ENCODE measurements at places on chromosomes 11 and 22. TPM values are rescaled to one million over a fixed set of nuclear protein-coding genes. Genes with fewer than 3 reads are reported as not detected.

- H3K27ac ChIP-seq = peak overlapping the region; percentile 86
- no peak overlapping the region for H3K4me3 ChIP-seq
These were observed 39.1 kb upstream of the POU2AF2 start for GRCh38 chr11:111206472-111206871.

DNA sequence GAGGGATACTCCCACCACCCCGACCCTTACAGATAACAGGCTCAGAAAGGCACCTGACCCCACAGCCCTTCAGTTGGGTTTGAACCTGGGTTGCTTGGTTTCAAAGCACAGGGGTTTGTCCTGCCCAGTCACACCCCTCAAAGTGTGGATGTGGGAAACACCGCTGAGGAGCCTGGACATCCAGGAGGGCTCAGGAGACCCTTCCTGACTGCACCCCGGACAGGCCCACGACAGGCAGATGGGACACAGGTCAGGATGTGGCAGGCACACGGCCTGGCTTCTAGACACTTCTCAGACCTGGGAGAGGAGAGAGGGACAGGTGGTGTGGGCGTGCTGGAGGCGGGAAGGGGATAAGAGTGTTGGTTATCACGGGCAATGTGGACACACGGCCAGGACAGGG, 932.3 kb downstream of the BRD1 start:
- H3K4me3 ChIP-seq = no peak overlapping the region
- no peak overlapping the region for H3K27ac ChIP-seq
- H3K36me3 ChIP-seq = no peaks in the 10 kb centered on the region
- DNase-seq = peak; percentile 63
- H3K4me1 ChIP-seq = no peaks in the 10 kb centered on the region

GRCh38 chr11:43486141-43486540, 127.4 kb downstream of the TTC17 start:
- H3K27me3 ChIP-seq = no peaks in the 10 kb centered on the region
- H3K4me3 ChIP-seq = no peak overlapping the region
- peaks cover 36% of the 10 kb centered on the region for H3K36me3 ChIP-seq
- DNase-seq = no peak

DNA sequence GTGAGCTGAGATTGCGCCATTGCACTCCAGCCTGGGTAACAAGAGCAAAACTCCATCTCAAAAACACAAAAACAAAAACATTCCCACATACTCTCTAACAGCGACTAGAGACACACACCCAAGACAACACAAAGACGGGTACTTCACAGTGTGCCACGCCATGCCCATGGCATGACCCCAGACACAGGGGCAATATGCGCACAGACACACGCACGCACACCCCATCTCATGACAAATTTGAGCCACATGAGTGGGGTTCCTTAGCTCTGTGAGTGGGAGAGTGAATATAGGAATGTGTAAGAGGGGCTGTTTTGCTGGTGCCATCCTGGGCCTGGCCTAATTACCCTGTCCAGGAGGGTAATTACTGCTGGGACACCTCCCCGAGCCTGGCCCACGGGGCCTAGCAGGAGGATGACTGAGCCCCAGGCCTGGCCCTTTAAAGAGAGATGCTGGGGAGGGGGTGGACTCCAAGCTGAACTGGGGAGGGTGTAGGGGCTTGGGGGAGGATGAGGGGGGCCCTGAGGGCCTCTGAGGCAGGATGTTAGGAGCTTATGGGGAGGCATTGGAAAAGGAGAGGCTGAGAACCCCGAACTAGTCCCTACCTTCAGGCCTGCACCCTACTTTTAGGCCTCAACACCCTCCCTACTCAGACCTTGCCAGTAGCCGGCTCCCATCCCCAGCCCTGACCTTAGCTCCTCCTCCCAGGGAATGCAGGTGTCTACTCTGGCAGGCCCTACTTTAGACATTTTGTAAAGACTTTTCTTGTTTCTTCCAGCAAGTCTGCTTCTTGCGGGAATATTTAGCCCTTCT, 1.5 kb downstream of the LTBP3 start:
- H3K27ac ChIP-seq = peak overlapping the region; percentile 96
- no peaks in the 10 kb centered on the region for H3K27me3 ChIP-seq

- H3K36me3 ChIP-seq = peaks cover 4% of the 10 kb centered on the region
- H3K4me3 ChIP-seq = peak overlapping the region; percentile 35
- H3K27me3 ChIP-seq = no peaks in the 10 kb centered on the region
These were observed 4.3 kb downstream of the COX8A start for GRCh38 chr11:63978551-63979239.

DNA sequence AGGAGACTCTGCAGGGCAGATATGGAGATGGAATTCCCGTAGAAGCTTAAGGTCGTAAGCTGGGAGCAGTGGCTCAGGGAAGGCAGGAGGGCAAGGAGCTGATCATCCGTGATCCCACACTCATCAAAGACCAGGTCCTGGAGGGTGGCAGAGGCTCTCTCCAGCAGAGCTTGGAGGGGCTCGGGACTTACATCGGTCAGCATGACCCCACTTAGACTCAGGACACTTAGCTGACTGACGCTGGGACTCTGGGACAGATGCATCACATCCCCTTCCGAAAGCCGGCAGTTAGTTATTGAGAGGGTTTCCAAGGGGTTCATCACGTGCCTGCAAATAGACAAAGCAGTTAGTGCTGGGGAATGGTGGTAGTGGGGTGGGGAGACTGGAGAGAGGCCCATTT, 10.7 kb downstream of the PRAME start:
- H3K27ac ChIP-seq = no peak overlapping the region
- H3K36me3 ChIP-seq = no peaks in the 10 kb centered on the region
- peaks cover 18% of the 10 kb centered on the region for H3K27me3 ChIP-seq
- no peak for DNase-seq
- H3K4me1 ChIP-seq = no peaks in the 10 kb centered on the region

GRCh38 chr22:48926136-48926535, 901.5 kb downstream of the BRD1 start:
- no peak overlapping the region for H3K27ac ChIP-seq
- H3K36me3 ChIP-seq = no peaks in the 10 kb centered on the region
- H3K4me1 ChIP-seq = no peaks in the 10 kb centered on the region
- peaks cover 14% of the 10 kb centered on the region for H3K27me3 ChIP-seq
- H3K4me3 ChIP-seq = no peak overlapping the region
- DNase-seq = peak; percentile 13

DNA sequence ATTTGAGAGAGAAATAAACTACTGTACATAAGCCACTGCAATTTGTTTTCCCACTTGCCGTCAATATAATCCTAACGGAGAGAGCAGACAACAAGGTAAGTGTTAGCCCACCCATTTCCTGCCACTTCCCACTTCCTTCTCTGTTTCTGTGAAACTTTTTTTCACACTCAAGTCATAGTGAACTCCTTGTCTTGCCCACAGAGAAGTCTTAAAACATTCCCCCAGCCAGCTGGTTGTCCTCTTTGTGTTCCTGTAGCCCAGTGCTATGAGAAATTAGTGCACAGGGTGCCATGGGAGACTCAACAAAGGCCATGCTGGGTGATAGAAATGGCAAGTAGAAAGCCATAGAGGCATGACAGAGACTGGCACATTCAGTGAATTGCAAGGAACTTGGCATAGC, 208.6 kb downstream of the BLID start:
- no peaks in the 10 kb centered on the region for H3K4me1 ChIP-seq
- H3K27ac ChIP-seq = no peak overlapping the region
- no peak overlapping the region for H3K4me3 ChIP-seq
- H3K27me3 ChIP-seq = no peaks in the 10 kb centered on the region

OVOL1 gene
- total RNA-seq = not detected

NPAS4 gene
- 0.18 TPM for total RNA-seq

INPP5J gene
- total RNA-seq = 3.5 TPM

SLC1A2 gene
- total RNA-seq = 0.32 TPM

ADORA2A gene
- 3.5 TPM for total RNA-seq

DEFB131B gene
- not detected for total RNA-seq

PATZ1 gene
- 27.6 TPM for total RNA-seq

BAIAP2L2 gene
- 0.48 TPM for total RNA-seq
